ENCODE measurements at places on chromosomes 6 and 20. TPM values are rescaled to one million over a fixed set of nuclear protein-coding genes. Genes with fewer than 3 reads are reported as not detected.

Gene RRAGD
- total RNA-seq = 31.3 TPM

Gene PSORS1C2
- total RNA-seq = not detected

Gene COX7A2
- total RNA-seq = 448 TPM

Gene PLCB4
- total RNA-seq = 40.4 TPM

Gene GJA10
- total RNA-seq = not detected

Gene GMDS
- 14.9 TPM for total RNA-seq
